ENCODE measurements at places on chromosomes 6 and 20.

GRCh38 chr6:39714802-39715201, 10.4 kb downstream of the KIF6 start:
- DNase-seq: no peak

DNA sequence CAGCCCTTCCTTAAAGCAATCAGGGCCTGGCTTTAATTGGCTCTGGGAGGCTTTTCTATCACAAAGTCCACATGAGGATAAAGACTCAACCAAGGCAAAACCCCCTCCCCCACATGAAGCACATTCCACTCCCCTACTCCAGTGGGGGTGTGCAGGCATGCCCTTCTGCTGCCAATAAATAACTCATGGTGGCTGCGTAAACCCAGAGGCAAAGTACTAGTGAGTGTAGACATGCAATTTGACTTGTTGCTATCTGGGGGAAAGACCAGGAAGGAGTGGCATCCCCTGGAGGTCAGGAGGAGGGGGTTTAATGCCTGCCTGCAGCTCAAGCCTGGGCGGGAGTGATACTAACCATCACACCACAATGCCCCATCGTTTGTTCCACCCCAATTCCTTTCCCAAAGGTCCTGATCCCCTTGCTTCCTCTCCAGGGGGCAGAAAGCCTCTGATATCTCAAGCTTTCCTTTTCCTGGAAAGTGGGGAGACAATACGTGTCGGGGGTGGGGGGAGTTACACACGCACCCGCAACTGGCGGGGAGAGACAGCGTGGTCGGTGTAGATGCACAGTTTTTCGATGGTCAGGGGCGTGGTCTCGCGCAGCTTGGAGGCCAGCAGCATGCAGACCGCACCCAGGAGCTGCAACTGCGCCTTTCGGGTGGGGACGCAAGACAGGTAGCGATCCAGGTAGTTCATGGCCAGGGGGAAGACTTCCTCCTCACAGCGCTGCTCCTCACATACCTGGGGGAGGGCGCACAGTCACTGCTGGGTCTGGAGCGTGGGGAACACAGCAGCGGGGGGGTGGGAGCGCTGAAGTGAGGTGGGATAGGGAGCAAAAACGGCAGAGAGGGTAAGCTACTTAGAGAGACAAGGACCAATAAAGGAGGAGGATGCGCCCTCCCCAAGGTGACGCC, 1.5 kb downstream of the CCND3 start:
- DNase-seq: no peak

- DNase-seq: no peak
These were observed 703.2 kb downstream of the HDGFL1 start for GRCh38 chr6:23272536-23272935.

DNA sequence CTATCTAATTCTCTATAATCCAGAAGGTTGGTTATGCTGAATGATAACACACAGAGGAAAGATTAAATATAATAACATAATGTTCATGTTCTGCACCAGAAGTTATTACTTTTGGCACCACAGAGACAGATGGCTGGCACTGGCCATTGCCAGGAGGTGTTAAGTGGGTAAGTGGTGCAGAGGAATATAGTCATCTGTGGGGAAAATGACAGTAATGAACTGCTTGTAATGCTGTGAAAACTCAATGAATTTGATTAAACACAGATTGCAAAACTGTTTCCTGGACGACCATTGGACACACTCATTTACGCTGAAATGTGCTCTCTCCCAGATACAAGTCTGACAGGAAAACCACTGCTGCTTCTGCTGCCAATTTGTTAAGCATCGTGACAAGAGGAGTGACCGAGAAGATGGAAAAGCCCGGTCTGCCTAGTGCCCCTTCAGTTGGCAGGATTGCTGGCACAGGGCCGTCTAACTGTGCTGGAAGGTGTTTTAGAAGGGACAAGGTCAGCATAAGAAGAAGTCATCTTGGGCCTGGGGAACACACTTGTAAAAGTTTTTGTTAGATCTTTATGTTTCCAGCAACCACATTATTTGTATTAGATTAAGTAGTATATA, 567.4 kb downstream of the CBLN4 start:
- DNase-seq: no peak

- DNase-seq: no peak
These were observed 122.6 kb downstream of the EDN3 start for GRCh38 chr20:59422872-59423544.

- no peak for DNase-seq
These were observed 287.1 kb downstream of the GMDS start for GRCh38 chr6:1958257-1958656.

DNA sequence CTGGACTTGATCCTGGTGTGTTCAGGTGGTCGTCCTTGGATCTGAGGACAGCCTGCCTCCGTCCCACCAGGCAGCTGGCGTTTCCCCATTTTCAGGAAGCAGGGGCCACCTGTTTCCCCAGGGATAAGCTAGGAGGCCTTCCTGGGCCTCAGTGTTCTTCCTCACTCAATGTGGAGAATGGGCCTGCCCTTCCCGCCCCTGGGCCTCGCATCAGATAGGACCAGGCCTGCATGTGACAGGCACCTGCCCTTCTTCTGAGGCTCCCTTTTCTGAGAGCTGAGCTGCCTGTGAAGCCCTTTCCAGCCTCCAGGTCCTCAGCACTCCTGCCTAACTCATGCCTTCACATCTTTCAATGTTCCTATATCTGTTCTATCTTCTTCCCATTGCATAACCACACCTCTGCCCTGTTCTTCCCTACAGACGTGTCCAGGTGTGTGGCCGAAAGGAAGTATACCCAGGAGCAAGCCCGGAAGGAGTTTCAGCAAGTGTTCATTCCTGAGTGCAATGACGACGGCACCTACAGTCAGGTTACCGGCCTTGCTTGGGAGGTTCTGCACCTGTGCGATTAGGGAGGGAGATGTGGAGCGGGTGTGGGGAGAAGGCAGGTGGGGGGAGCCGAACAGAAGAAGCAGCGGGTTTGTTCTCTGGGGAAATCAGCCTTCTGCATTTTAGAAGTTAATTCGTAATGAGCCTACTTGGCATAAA, 85.1 kb downstream of the SMOC2 start:
- no peak for DNase-seq

All from caudate nucleus (tissue), 63 donors.